Kasumi-1 (cell line): ENCODE measurements at places on chromosomes 7 and 10.

DNA sequence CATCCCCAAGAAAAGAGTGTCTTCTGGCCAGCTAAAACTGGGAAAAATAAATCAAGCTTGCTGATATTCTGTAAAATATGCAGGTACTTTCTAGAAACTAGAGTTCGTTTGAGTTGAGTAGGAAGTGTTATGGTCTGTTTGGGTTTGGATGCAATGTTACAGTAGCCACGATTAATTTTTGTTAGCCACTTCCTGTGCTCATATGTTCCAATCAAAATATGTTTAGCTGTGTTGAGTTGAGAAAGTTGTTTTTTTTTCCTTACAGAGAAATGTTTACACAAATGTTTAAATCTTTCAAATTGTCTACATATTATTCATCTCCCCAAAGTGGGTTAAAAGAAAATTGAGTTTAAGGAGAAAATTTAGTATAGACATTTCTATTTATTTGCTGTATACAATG, 11.3 kb upstream of the LAMB1 start:
- DNase-seq: no peak

DNA sequence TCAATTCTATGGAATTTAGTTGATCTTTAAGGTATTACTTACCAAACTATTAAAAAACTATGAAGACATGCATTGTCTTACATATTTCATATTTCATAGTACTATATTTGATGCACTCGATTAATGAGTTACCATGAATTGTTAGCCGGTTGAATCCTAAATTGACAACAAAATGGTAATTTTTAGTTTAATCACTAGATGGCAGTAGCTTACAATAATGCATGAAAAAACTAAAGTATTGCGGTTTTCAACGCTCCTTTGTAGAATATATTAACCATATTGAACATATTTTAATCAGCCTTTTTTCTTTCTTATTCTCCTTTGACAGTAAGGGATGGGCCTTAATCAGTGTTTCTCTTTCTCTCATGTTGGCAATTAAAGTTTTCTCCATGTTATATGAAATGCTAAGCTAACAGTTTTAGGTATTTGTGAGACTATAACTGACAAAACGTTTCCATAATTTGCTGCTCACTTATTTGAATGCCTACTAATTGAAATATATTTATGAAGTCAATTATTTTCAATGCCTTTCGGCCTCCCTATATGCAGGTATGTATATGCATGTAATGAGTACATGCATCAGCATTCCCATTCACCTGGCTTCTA, 48.5 kb upstream of the ARL4A start:
- DNase-seq: peak; percentile 38

DNA sequence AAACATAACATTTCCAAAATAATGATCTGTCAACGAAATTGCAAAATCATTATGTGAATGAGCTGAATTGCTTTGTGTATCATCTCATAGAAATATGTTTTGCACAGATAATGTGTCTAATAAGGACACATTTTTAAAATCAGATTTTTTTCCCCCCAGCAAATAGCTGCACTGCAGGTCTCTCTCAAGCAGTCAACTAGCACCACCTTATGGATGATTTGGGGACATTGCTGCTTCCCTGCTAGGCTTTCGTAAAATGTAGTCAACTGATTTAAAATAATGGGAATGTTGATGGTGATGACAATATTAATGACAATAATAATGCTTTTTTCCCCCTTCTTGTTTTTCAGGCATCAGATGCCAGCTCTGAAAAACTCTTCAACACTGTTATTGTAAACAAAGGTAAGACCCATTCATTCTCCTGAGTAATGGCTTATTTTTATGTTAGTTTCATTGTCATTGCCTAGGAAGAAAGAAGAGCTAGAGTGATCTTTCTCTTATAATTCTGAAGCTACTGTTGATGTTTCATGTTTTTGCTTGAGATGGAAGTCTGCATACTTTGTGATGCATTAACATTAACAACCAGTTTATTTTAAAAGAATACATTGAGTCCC, 433.6 kb upstream of the GALNT17 start:
- peak; percentile 50 for DNase-seq

DNA sequence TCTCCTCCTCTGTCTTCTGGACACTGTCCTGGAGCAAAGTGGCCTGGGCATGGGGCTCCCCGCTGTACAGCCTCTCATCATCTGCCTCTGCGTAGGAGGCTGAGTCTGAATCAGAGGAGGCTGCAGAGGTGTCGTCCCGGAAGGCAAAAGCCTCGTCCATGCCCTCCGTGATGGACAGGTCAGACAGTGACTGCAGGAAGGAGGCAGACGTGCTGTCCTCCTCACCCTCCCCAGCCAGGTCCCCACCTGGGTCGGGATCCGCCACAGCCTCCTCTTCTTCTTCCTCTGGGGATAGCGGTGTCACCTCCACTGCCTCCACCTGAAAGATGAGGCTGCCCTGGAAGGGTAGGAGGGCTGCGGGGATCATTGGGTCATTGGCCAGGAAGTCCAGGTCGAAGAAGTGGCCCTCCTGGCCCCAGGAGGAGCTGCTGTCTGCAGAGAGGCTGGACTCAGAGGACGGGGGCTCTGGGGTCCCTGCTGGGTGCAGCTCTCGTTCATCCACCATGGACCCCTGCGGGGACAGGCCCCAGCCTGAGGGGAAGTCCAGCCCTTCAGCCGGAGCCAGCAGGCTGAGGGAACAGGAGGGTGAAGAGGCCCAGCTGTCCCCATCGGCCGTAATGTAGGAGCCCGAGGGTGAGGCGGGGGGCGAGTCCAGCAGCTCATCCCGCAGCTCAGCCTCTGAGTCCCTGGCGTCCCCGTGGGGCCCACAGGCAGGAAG, 3.7 kb downstream of the NACAD start:
- DNase-seq: no peak

- no peak for DNase-seq
Observed at GRCh38 chr7:920351-921070, 34.0 kb downstream of the ADAP1 start.

DNA sequence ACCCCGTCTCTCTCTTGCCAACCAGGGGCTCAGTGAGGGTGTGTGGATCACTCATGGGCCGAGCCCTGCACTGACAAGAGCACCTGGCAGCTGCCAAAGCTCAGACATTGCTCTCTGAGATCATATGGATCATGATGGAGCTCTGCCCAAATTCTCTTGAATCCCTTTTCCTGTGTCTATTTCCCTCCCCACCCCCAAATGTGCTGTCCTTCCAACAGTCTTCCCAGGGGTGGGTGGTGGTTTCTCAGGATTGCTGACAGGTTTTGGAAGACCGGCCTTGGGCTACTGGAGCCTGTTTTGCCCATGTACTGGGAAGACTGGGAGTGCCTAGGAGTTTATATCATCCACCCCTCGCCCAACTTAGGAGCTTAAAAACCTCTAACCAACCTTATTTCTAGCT, 10.5 kb downstream of the ARHGAP22 start:
- no peak for DNase-seq

DNA sequence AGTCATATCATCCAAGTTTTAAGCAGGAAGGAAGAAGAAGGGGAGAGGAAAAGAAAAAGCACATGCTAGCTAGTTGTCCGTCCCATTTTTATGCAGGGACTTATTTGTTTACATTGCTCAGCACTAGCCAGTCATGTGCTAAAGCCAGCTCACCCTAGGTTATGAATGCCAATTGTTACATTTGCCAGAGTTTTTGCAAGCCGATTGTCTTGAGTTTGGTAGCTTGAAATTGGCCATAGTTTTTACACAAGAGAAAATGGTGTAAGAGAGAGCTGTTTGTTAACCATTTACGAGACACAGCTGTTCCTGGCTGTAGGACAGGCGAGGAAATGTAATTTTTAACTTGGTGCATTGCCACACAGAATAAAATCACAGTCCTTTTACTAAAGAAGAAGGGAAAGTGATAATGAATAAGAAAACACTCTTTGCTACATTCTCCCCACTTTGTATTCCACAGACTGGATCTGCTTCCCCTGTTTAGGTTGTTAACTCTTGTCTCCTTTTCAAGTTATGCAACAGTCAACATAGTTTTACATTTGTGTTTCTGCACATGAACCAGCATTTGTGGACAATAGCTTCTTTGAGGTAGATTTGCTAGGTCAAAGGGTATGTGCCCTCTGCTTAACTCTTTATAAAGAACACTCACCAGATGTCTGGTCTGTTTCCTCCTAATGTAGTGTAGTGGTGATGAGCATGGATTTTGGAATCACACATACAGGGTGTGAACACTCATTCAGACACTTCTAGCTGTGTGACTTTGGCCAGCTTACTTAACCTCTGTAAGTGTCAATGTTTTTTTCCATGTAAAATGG, 357.2 kb downstream of the LRMDA start:
- no peak for DNase-seq

DNA sequence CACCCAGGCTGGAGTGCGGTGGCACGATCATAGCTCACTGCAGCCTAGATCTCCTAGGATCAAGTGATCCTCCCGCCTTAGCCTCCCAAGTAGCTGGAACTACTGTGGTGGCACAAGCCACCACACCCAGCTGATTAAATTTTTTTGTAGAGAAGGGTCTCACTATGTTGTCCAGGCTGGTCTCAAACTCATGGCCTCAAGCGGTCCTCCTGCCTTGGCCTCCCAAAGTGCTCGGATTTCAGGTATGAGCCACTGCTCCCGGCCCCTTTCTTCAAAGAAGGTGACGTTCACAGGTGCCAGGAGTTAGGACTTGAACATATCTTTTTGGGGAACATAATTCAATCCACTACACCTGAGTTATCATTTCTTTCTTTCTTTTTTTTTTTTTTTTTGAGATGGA, 2.9 kb upstream of the TTYH3 start:
- DNase-seq: no peak

GRCh38 chr7:137950967-137951366, 50.9 kb downstream of the CREB3L2 start:
- DNase-seq: no peak

- DNase-seq: no peak
Observed at GRCh38 chr7:99772565-99772964, 11.4 kb downstream of the CYP3A4 start.

DNA sequence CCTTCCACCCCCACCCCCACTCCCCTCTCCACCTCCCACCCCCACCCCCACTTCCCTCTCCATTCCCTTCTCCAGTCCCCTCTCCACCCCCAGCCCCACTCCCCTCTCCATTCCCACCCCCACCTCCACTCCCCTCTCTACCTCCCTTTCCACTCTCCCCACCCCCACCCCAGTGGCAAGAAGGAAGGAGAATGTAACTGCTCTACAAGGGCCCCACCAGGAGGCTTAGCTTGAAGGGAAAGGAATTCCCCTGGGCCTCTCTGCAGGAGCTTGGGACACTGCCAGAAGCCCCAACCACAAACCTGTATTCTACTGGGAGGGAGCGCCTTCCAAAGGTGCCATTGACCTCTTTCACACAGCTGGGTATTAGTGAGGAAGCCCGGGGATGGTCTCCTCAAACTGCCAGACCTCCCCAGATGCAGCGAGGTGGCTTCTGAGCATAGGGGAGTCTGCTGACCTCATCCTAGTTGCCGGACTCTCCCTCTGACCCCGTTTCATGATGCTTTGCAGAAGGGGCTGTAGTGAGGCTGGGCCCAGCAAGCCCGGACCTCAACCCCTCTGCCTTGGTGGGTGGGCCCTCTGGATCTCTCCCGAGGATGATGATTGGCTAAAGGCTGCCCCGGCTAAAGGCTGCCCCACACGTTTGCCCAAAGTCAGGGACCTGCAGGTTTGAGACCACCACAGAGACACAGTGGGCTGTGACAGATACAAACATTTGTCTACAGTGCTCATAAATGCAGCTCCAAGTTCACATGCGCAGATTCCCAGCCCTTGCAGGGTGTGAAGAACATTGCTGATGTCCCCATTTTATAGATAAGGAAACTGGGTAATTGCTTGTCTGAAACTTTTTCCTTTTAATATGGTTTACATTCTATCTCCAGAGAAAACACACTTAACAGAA, 2.9 kb downstream of the DEPP1 start:
- peak; percentile 76 for DNase-seq

GRCh38 chr7:47332681-47333553, 249.0 kb downstream of the TNS3 start:
- DNase-seq: no peak

DNA sequence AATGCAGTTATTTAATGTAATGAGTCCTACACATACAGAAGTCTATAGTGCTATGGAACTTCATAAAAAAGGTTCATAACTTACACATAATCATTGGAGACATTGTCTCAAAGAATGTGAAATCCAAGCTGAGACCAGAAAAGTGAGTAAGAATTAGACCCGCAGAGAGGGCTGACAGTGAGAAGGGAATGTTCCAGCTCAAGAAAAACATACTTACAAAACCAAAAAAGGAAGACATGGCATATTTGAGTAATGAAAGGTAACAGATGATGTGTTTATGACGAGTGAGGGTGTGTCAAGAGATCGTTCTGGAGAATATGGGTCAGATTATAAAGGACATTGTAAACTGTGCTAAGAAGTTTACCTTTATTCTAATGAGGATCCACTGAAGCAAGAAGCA, 566.5 kb downstream of the ATRNL1 start:
- DNase-seq: no peak

GRCh38 chr10:60376221-60377041, 13.2 kb downstream of the ANK3 start:
- DNase-seq: no peak

DNA sequence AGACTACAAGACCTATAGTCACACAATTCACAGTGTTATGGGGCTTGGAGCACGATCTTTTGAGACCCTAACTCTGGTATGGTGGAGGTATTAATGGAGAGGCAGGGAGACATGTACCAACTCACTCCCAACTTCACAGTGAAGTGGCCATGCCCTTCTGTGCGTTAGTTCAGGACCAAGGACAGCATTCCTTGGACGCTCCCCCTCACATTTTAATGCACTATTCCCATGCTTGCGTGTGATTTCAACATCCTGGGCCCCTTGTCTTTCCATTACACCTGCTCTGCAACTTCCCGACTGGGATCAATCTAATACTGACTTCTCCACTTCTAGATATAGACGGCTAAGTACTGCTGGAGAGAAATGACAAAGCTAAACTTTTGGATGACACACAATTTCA, 72.7 kb downstream of the PLCE1 start:
- DNase-seq: peak; percentile 56

DNA sequence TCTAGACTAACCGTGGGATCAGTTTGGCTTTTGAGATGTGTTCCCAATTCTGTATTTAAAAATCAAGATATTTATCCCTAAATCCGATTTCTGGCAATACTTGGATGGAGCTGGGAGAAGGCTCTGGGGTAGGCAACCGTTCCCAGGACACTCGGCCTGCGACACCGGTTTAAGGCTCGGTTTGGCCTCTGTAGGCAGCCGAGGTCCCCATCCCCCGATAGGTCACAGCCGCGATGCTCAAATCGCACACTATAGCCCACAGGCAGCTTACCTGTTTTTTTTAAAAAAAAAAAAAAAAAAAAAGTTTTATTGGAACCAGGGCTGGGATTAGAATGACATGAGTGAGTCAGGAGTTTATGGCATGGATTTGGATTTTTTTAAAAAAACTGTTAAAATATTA, 729 bp upstream of the TAF3 start:
- DNase-seq: no peak

GRCh38 chr10:119652361-119652730, 1.2 kb downstream of the BAG3 start:
- DNase-seq: peak; percentile 87

- DNase-seq: no peak
Observed at GRCh38 chr10:75803816-75804552, 372.6 kb downstream of the LRMDA start.

DNA sequence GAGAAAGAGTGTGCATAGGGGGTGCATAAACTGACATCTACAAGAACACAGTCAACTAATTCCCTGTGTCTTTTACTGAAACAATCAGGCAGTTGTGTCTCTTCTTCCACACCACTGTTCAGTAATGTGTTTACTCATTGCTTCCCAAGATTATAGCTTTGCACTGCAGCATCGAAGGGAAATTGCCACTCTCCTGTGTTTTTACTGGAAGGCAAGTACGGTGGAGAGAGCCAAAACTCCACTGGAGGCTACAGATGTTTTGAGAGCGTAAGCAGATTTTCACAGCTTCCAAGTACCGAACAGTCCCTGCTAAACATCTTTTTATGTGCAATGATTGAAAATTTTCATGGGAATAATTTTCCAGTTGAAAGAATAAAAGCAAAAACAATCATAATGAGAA, 510.5 kb upstream of the AKR1E2 start:
- DNase-seq: no peak
